ENCODE measurements at places on chromosomes 11 and 22.

DNA sequence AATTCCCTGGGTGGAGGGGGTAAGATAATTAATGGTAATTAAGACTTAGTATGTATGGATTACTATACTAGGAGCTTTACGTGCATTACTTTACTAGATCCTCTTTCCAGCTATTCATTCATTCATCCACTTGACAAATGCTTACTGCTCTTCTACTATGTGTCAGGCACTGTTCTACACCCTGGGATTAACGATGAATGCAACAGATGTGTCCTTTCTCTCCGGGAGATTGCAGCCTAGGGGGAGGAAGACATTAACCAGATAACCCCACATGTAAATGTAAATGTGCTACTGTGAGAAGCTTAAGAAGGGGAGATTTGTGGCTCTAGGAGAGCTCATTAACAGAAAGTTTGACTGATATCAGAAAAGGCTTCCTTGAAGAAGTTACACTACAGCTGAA lies 1.7 kb downstream of the ANKK1 start:
- no peak for DNase-seq

- no peak for DNase-seq
These were observed 18.0 kb downstream of the HDHD5 start for GRCh38 chr22:17140826-17141766.

DNA sequence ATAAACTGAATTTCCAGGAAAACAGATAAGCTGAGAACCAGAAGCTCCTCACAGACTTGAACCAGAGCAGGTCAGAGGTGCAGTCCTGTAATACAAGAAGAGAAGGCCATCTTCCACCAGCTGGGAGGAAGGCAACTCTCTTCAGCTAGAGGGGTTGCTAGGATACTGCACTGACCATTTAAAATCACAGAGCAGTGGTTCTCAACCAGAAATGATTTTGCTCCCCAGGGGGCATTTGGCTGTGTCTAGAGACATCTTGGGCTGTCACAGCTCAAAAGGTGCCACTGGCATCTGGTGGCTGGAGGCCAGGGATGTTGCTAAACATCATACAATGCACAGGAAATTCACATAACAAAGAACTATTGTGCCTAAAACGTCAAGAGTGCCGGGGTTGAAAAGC lies 17.2 kb downstream of the OPCML start:
- DNase-seq, result no peak

DNA sequence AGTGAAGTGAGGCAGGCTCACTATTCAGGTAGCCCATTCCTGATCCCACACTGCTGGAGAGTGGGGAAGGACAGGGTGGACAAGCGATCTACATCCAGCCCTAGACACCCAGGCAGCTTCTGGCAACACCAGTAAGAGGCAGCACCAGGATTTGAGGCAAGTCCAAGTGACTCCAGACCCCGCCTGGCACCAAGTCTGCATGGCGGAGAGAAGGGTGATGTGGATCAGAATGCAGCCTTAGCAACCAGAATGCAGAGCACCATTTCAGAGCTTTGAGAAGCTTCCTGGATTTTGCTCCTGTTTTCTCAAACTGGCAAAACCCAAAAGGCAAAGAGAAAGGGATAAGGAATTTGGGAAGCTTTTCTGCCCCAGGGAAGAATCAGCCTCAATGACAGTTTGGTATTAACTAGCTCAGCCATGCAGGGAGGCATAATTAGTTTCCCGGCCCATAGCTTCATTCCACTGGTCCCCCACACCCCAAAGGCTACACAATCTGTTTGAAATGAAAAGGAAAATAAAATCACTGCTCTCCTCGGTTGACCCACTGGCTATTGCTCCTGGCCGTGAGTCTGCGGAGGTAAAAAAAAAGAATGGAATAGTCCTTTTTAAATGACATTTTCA lies 17.3 kb downstream of the GALNT18 start:
- no peak for DNase-seq

DNA sequence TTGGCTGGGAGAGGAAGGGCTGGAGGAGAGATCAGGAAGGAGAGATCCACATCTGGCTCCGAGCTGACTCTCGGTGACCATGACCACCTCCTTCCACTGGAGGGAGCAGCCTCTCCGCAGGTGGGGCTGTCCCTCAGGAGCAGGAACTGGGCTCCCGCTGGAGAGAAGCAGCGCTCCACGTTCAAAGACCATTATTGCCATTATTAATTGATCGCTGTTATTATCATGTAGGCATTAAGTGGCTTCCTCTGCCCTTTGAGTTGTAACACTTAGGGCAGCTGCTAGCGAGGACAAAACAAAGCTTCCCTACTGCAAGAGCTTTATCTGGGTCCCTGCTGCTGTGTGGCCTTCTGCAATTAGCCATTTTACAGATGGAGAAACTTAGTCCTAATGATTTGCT lies 251.9 kb downstream of the ST3GAL4 start:
- peak; percentile 74 for DNase-seq

DNA sequence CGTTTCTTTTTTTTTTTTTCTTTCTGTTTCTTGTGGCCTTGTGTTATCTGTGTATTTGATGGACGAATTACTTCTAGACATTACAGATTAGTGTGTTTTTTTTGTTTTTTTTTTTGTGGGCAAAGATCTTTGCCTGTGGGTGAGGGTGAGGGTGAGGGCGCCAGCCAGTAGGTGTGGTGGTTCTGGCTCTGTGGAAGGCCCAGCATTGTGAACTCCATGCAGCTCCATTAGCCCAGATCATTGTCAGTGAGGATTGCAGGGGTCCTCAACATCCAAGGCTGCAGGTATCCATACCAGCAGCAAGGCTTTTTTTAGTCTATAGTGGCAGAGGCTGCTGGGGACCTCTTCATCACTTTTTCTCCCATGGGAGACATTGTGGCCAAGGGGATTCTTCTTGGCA lies 13.7 kb downstream of the BIRC2 start:
- no peak for DNase-seq

All from urothelium cell line (cell line).